ENCODE measurements at places on chromosomes 16 and 17.
A peak's percentile ranks its signal among the peaks of the same experiment; 100 is the strongest.

- no peak for DNase-seq
These were observed 13.6 kb downstream of the UBN1 start for GRCh38 chr16:4860727-4861342.

DNA sequence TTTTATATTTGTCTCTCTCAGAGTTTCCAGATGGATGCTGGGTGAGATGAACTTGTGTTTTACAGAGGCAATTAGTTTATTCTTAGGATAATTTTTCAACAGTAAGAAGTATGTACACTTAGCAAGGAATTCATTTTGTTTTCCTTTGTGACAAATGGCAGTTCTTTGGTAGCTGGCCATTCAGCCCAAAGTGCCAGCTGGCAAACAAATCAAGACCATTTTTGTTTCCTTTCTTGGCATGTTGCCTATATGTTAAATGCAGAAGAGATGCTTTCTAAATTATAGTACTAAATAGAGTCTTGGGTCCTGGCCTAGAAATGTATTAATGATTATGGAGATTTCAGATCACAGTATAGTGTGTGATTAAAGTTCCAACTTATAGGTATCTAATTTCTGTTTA lies 337.1 kb downstream of the CNTNAP4 start:
- no peak for DNase-seq

- DNase-seq, result no peak
These were observed 95.5 kb downstream of the CCT6B start for GRCh38 chr17:34865716-34866115.

DNA sequence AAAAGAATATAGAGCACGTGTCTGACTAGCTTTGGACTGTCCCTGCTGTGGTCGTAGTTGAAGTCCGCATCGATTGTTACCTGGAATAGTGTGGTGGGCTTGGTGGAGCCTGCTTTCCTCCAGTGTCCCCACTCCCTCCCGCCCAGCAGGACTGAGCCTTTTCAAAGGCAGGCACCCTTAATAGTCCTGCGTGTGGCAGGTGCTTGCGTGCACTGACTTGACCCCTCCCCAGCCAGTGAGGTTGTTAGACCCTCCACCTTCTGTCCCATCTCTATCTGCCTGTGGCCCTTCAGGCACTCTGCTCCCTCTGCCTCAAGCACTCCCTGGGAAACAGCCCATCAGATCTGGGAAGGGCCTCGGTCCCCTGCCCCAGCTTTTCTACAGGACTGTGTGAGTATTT lies 36.6 kb downstream of the TMEM11 start:
- DNase-seq, result no peak

GRCh38 chr16:52526830-52527229 lies 20.1 kb downstream of the TOX3 start:
- DNase-seq, result no peak

- no peak for DNase-seq
These were observed 9.2 kb downstream of the AXIN2 start for GRCh38 chr17:65552214-65552613.

DNA sequence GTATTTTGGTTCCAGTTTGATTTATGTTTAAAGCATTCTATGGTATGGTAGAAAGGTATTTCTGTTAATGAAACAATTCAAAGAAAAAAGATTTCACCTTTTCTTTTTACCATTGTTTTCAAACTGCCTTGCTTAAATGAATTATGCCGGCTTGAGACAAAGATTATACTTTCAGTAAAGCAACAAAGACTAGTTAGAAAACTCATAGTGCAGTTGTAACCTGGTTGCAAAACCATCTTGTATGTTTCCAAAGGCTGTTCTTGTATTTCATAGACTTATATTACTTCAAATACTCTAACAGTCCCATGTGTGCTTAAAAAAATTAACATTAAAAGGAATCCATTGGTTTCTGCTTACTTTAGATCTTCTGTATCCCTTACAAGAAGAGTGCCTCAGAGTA lies 118.5 kb upstream of the NACA2 start:
- DNase-seq, result no peak

- DNase-seq, result peak; percentile 85
These were observed 65.7 kb downstream of the CENPV start for GRCh38 chr17:16287563-16288027.

DNA sequence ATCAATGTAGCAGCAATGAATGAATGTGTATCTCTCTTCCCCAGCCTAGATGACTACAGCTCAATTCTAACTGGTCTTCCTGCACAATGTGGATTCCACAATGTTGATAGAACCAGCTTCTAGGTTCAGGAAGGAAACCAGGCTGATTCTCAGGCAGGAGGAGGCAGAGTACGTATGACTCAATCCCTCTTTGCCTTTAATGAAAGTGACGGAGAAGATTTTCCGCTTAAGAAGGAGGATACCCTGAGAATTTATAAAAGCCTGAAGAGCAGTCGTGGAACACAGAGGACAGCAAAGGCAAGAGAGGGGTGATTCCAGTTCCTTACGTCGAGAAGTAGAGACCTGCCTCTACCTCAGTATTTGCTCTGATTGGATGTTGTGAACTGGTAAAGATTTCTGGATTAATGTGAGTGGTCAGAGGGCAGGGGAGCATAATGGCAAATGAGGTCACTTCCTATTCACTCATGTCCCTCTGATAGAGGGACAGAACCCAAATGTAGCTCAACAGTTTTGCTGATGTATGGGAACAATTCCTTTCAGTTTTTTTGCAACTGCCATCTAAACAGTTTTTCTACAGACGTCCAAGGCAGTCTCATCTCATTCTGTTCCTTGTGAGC lies 15.0 kb upstream of the SLC16A11 start:
- DNase-seq, result peak; percentile 49

DNA sequence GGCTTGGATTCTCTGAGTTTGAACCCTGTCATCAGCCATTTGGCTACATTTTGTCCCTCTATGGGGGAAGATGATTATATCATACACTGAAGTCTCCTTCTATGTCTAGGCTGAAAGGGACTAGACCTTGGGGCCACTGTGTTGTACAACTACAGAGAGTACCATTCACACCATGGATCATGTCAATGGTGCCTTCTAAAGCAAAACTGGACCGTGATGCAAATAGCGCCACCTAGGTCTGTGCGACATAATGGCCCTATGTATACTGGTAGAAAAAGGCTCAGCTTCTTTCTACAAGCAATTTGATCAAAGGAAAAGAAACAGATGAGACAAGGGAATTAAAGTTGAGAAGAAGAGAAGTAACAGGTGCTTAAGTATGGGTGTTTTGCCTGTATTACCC lies 100.7 kb downstream of the LYRM1 start:
- peak; percentile 58 for DNase-seq

DNA sequence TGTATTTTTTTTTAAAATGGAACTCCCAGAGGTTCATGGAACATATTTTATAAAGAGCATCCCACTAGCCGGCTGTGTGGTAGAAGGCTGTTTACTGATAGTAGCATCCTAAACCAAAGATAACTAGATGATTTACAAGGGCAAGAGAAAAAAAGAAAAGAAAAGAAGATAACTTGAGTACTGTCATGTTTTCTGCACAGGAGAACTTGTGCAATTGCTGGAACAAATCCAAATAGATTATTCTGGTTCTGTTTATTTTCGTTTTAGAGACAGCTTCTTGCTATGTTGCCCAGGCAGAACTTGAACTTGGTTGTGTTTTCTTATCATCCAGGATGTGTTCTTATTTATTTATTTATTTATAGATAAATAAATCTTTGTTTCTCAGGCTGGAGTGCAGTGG lies 20.9 kb upstream of the PPM1D start:
- peak; percentile 20 for DNase-seq
